Stimulated activated CD4-positive, alpha-beta T cell treated with anti-CD3 and anti-CD28 coated beads, Interleukin-15, amount 100 ng/mL, for 1 hour (primary cell): ENCODE measurements at places on chromosomes 2 and 18.

GRCh38 chr2:75200140-75201096 lies 1.1 kb upstream of the TACR1 start:
- no peak for DNase-seq

- no peak for DNase-seq
These were observed 5.9 kb downstream of the TWSG1 start for GRCh38 chr18:9340472-9340871.

- DNase-seq, result no peak
These were observed 118.2 kb upstream of the IL1R2 start for GRCh38 chr2:101873543-101873942.

DNA sequence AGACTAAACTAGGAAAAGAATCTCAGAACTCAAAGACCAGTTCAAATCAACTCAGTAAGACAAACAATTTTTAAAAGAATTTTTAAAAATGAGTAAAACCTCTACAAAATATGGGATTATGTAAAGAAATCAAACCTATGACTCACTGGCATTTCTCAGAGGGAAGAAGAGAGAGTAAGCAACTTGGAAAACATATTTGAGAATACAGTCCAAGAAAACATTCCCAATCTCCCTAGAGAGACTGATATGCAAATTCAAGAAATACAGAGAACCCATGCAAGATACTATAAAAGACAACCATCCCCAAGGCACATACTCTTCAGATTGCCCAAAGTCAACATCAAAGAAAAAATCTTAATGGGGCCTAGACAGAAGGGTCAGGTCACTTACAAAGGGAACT lies 162.7 kb downstream of the WDPCP start:
- no peak for DNase-seq

- DNase-seq, result no peak
These were observed 48.0 kb upstream of the FAHD2A start for GRCh38 chr2:95354469-95354901.

GRCh38 chr2:12587729-12588522 lies 128.8 kb upstream of the TRIB2 start:
- DNase-seq, result no peak
